Stimulated activated CD4-positive, alpha-beta T cell treated with anti-CD3 and anti-CD28 coated beads, Interleukin-12 subunit alpha, Interleukin-12 subunit beta, amount 100 ng/mL, for 24 hours (primary cell): ENCODE measurements at places on chromosomes 7 and 10.

DNA sequence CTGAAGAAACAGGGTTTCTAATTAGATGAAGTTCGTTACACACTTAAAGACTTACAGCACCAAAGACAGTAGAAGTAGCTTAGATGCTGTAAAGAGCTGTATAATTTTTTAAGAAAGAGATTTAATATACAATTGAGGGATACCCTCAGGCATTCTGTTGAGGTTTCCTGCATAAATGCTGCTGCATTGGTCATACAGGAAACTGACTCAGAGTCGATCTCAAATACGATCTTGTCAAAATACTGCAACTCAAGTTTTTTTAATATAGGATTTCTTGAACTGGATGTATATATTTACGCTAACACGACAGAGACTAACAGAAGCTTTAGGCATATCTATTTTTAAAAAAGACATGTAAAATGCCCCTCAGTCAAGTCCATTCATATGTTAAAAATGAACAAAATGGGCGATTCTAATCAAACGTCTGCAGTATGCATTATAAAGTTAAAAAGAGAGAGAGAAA lies 2.4 kb upstream of the ARID5B start:
- DNase-seq: no peak

DNA sequence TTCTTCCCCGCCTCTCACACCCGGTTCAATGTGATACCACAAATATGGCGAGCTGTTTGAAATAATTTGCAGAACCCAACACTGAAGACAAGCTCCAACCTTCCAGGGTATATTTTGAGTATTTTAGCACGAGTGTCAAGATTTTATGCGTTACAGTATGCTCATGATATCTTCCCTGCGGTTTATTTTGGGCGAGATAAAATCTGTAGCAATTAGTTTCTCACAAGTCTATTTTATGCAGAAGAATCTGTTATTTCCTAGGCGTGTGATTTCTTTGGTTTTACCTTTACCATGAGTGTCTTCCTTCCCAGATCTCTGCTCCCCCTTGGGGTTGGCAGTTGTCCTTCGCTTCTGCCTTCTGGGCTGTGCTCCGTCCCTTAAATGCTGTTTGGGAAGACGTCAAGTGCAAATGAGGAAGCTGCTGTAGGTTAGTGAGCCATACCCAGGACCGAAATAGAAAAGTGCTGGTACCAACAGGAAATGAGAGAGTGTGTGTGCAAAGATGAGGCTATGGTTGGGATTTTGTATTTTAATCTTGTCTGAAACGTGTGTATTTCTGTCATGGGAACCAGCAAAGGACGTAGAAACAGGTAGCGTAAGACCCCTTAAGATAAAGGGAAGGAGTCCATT lies 299.8 kb downstream of the KLF6 start:
- no peak for DNase-seq

DNA sequence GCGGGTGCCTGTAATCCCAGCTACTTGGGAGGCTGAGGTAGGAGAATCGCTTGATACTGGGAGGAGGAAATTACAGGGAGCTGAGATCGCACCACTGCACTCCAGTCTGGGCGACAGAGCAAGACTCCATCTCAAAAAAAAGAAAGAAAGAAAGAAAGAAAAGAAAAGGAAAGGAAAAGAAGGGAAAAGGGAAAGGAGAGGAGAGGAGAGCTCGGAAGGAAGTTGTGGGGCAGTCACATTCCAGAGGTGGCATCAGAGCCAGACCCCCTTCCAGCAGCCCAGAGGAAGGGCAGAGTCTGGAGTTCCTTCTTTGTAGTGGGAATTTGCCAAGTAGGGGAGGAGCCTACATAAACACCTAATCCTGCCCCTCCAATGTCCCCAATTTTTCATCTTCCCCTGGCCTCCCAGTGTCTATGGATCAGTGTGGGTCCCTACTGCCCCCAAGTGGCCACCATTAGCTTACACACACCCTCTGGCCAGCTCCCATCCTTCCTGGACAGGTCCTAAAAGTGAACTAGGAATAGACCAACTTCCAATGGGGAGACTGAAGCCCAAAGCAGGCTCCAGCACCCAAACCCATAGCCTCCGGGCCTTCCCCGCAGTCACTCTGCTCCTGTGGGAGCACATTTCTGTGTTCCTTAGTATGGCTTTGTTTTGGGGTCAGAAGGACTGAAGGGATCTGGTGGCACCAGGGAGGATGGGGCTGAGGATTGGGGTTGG lies 39.6 kb upstream of the HSPB1 start:
- no peak for DNase-seq

DNA sequence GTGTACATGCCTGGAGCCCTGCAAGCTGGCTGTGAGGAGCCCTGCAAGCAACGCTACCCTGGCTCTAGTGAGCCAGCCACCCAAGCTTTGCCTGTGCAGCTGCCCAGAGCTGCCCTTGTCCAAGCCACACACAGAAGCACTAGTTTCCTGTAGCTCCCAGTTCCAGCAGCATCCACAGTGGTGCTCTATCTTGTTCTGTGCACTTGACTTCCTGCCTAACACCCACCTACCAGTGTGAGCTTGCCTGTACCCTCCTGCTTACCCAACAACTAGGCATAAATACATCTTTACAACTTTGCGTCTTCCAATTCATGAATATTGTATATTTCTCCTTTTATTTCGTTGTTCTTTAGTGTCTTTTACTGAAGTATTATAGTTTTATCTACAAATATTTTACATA lies 32.2 kb upstream of the ZNF518A start:
- no peak for DNase-seq

DNA sequence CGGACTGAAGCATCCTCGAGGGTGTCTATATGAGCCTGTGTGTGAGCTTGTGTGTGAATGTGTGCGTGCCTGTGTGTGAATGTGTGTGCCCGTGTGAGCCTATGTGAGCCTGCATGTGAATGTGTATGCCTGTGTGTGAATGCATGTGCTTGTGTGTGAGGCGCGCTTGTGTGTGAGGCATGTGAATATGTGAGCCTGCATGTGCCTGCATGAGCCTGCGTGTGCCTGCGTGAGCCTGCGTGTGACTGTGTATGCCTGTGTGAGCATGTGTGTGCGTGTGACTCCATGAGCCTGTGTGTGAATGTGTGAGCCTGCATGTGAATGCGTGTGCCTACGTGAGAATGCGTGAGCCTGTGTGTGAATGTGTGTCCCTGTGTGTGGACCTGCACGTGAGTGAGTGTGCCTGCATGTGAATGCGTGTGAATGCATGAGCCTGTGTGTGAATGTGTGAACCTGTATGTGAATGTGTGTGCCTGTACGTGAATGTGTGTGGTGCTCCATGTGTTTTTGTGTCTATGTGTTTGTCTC lies 33.4 kb downstream of the PDGFA start:
- DNase-seq: no peak

DNA sequence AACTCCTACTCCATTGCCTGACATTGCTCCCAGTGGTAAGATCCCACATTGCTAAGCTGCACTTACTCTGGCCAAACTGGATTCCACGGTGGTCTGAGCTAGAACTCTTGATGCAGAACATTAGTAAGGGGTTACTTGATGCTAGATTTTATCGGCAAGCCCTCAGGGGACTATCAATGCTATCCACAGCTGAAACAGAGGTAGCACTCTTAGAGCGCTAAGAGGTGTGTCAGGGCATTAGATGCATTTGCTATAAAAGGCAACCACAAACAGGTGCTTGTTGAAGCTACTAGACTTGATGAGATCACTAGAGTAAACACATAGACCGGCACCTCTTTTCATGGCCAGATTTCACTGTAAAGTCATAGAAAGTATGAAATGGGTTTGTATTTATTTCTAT lies 116.3 kb downstream of the MDFIC start:
- DNase-seq: no peak

GRCh38 chr10:31756729-31757110 lies 171.9 kb downstream of the ARHGAP12 start:
- DNase-seq: no peak

- DNase-seq: no peak
These were observed 66.4 kb downstream of the CDC123 start for GRCh38 chr10:12262278-12262981.

DNA sequence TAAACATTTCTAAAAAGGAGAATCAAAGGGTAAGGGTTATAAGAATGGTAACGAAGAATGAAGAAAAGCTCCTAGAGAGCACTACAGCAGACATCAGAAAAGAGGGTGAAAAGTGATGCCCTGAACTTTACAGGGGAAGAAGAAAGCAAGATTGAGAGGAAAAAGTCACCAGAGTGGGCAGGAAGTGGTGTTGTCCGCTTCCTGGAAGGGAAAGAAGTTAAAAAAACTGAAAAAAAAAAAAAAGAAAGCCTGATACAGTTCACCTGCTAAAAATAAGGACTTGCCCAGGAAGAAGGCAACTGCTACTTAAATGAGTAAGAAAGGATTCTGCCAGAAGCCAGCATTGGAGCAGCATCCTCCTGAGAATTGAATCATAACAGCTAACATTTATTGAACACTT lies 330.1 kb upstream of the PHF14 start:
- DNase-seq: no peak

DNA sequence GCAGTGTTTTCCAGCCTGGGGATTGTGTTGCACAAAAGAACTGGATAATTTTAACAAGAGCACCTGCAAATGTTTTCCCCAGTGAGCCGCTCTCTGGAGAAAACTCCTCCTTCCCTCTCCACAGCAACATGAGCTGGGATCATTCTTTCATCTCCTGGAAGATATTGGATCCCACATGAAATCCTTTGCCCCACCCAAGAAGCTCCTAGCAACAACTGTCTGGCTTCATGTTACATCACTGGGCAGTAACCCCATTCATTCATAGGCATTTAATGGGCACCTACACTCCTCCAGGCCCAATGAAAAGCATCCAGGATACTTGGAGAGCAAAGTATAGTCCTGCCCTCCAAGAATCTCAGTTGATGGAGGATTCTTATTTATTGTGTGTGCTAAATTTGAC lies 27.2 kb downstream of the LSM5 start:
- no peak for DNase-seq

DNA sequence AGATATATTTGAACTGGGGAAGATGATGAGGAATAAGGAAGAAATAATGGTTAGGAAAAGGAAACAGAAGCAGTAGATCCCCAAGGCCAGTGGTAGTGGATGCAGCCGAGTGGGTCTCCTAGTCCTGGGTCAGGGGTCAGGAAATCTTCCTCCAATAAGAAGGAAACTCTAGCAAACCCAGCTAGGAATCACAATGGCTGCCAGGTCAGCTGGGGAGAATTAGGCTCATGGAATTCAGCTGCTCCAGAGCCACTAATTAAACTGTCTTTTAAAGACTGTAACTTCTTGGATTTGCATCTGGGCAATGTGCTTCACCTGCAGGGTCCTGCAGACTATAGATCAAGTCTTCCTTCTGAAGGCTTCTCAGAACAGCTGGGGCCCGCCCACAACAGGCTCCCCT lies 644.4 kb downstream of the KCNMA1 start:
- DNase-seq: no peak

GRCh38 chr7:65239707-65240352 lies 133.8 kb upstream of the ZNF92 start:
- DNase-seq: no peak

DNA sequence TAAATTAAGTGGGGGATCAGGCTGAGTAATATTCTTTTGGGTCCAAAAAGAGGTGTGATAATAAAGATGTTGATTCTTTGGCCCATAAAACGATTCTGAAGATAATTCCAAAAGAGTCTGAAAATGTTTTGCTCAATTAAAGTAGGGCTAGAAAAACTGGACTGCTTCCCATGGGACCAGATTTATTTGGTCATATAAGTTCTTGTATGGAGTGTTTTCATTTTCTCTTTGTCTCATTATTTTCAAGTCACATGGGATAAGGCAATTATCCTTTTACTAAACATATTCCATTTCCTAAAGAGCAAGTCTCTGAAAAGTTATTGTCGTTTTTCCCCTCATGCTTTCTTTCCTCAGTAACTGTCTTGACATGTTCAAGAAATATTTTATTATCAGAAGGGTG lies 41.5 kb downstream of the CDK6 start:
- DNase-seq: no peak

- no peak for DNase-seq
These were observed 2.3 kb downstream of the ZNF282 start for GRCh38 chr7:149197675-149198074.
